ENCODE measurements at places on chromosomes 1 and 21.

- DNase-seq: no peak
Observed at GRCh38 chr1:47521034-47521881, 83.4 kb downstream of the FOXD2 start.

DNA sequence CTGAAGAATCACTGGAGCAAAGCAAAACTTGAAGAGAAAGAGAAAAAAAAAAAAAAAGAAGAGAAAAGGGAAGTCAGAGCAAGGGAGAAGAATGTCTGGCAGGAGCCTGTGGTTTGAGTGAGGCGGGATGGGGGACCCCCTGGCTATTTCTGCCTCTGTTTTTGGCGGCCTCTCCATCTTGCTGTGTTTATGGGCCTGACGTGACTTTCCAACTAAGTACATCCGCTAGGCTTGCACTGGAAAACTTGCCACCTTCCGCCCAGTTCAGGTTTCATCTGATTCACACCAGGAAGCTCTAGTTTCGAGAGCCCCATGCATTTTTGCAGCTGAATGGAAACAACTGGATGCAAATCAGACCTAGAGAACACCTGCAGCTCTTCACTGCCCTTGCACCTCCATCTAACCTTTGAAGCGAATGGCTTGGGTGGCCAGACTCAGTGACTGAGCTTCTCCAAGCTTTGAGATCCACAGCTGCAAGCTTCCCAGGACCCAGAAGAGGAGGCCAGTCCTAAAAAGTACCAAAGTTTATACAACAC lies 28.0 kb downstream of the TBX15 start:
- DNase-seq: no peak

- DNase-seq: no peak
Observed at GRCh38 chr1:245074232-245074747, 80.5 kb upstream of the KIF26B start.

GRCh38 chr1:208201229-208201628 lies 43.0 kb downstream of the PLXNA2 start:
- no peak for DNase-seq

DNA sequence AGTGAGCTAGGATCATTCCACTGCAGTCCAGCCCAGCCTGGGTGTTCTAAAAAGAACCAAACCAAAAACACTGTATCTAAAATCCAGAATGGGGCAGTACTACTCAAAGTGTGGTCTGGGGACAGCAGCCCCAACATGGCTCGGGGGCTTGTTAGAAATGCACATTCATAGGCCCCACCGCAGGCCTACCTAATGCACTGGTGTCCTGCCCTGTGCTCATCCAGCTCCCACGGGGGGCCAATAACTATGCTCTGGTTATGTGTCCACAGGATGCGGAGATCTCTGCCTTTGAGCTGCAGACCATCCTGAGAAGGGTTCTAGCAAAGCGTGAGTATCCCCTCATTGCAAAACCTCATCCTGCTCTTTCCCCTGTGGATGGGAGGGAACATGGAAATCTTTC lies 51.5 kb downstream of the CAPN2 start:
- no peak for DNase-seq

GRCh38 chr1:172629170-172629569 lies 29.7 kb upstream of the FASLG start:
- no peak for DNase-seq

GRCh38 chr1:17667641-17668040 lies 87.5 kb upstream of the ACTL8 start:
- no peak for DNase-seq
